ENCODE measurements at places on chromosomes 6 and 20.

GRCh38 chr6:107443608-107444267, 15.6 kb downstream of the PDSS2 start:
- no peak for DNase-seq

- no peak for DNase-seq
Observed at GRCh38 chr20:63518946-63519667, 1.5 kb upstream of the PPDPF start.

DNA sequence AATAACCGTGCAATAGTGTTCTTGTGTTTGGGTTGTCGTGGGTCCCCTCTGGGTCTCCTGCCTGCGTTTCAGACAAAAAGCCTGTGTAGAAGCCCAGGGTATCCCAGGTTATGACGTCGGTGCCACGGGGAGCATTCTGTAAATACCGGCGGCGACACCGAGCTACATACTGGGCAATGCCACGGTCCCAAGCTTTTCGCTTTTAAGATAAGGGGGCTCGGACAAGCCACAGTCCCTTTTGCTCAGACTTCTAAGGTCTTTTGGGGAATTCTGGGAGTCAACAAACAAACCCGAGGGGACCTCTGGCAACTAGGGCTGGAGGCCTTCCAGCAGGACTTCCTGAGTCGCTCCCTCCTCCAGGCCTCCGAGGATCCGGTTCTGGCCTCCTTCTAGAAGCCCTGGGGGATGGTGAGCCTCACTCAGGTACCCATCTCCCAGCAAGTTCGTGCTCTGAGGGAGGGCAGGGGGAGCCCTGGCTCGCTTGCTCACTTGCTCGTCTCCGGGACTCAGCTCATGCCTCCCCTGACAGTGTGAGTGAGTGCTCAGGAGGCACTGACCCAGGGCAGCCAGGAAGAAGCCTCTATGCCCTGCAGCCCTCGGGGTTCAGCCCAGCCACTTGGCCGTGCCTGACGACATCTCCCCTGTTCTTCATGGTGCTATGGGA, 62.4 kb upstream of the MRPS10 start:
- no peak for DNase-seq

- no peak for DNase-seq
Observed at GRCh38 chr20:3071610-3072529, at the start of gene OXT. TSS of gene OXT (plus strand) at chr20:3071620. CDS start at chr20:3071656, 36 bp downstream.

DNA sequence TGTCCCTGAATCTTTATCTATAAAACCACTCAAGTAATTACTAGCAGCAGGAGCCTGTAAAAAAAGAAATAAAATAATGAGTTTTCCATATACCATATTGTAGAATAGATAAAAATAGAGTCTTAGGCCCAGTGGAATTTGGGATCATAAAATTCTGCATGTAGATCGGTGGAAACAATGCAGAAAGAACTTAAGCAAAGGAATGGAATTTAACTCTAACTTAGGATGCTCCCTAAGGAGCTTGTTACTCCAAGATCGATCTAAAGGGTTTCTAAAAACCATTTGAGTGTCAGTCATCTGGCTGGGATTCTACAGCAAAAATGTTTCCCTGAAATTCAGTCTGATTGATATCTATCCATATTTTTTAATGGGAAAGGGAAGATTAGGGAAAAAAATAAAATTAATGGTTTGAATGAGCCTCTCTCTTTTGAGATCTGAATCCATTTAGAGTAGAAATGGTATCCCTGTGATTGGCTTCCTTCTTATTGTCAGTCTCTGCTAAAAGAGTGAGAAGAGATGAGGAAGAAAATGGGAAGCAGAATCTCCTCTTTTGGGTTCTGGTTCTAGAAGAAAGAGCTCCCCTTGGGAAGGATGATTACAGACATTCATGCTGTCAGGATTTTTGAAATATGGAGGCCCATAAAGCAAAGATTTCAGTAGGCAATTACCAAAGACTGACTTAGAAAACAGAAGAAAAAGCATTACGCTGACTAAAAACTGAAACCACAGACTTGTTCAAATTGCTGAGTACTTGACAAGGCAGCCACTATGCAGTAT, 564.3 kb upstream of the MARCKS start:
- DNase-seq, result no peak

GRCh38 chr6:162512744-162513143, 214.8 kb downstream of the PRKN start:
- DNase-seq, result no peak

DNA sequence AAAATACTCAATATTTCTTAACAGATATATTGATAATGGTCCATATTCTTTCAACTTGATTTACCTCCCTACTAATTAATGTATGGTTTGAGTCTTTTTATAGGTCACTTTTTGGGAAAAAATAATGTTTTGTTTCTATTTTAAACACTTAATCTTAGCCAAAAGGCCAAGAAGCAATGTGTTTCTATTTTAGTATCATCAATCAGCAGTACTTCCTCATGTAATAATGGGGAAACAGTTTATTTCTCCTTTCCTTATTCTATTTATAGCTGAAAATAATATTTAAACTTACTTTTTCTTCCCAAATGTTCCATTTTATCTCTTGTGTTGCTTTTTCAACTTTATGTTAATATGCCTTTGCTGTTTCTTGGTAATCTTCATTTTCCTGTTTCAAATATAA, 295.1 kb downstream of the ALDH8A1 start:
- DNase-seq, result no peak

DNA sequence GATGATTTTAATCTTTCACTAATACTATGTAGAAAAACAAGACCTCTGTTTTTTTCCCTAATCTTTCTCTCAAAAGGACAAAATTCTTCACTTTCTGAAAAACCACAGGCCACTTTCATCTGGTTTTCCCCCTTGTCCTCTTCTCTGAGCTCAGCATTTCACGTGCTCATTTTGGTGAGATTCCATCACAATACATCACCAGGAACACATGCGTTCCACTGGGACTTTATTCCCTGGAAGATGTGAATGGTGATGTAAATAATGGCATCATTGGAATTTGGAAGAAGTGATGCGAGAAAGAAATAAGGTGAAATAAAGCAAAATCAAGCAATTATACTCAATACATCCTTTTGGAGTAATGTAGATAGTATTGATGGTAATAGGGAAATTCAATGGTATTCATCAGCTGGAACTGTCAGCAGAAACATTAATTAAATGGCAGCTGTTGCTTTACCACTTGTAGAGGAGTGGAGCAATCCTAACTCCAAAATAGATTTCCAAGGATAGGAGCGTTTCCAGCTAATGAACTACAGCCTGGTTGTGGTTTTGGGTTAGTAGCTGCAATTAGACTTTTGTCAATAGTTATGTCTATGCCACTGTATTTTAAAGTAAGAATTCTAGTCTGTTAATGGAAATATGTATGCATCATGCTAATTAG, 11.5 kb downstream of the FILIP1 start:
- DNase-seq, result no peak

GRCh38 chr20:41135187-41135887, 2.0 kb upstream of the PLCG1 start:
- peak; percentile 58 for DNase-seq

GRCh38 chr6:89385156-89385667, 26.9 kb downstream of the RRAGD start:
- DNase-seq, result peak; percentile 84

DNA sequence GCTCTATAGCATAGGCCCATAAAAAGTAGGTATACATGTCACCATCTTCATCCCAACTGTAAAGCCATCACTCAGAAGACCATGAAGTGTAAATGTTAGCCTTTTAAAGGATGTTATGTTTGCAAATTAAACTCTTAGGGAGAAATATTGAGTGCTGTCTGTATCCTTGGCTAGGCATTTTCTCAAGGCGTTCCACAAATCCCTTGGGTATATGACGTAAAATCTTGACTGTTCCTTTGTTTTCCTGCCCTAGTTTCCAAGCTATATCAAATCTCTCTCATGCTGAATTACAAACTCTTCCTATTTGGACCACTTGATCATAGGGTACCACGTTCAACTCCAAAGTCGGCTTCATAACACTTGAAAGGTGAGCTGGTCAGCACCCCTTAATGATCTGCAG, 486.2 kb downstream of the HDGFL1 start:
- no peak for DNase-seq

GRCh38 chr6:118986312-118986711, 51.4 kb upstream of the MCM9 start:
- DNase-seq, result no peak

DNA sequence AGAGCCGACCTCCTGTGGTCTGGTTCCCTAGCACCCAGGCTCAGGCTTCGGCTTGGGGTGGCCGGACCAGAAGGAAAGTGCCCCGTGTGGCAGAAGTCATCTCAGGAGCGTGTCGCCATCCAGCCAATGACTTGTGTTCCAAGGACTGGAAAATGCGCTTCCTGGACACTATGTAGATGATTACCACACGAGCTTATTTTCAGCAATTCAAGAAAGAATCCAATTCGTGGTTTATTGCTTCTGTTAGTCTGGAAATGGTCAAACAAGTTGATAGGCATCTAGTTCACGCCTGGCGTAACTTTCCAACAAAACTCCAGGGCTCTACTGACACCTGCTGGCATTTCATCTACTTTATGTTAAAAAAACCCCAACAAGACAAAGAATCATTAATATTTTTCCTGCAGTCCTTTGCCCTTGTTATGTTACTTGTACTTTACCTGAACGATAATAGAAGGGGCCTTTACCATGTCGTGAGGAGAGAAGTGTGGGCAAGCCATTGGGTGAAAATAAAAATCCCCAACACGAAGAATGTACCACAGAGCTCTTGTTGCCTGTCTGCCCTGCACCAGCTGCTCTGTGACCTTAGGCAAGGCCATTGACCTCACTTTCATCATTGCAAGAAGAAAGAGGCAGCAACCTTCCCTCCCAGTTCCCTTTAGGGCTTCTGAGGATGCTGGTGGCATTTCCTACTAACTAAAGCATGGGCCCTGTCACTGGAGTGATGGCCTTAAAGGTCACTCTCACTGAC, 154.7 kb upstream of the LAMP5 start:
- DNase-seq, result peak; percentile 65

DNA sequence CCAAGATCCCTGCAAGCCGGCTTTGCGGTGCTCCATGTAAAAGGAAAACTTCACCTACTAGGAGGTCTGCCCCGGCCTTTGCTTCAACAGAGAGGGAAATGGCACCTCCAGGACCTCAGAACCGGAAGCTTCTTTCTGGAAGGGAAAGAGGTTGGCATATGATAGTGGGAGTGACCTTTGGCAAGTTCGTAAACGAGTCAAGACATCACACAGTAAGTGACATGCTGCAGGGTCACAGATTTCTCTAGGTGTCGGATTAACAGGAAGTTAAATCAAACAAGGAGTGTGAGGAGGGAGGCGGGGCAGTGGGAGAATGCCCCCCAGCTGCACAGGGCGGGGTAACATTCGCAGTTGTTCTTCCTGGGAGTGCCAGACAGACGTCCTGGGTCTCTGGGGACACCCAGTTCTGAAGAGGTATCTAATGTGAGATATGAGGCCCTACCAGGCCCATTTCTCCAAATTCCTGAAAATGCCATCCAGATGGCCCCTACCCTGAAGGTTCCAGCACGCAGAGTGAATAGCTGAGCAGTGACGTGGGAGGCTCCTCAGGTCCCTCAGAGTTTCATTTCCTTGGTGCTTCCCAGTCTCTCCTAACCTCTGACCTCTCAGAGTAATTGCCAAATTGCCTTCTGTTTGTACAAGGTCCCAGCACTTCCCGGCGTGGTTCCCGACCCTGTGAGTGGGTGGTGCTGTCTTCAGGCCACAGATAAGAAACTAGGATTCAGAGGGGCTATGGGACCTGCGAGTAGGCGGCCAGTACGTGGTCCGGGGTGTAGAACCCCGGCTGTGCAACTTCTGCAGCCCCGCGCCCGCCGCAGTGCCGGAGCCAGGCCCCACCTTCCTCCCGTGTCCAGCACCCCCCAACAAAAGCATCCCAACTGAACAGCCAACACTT, 1.9 kb downstream of the RRBP1 start:
- peak; percentile 40 for DNase-seq

- no peak for DNase-seq
Observed at GRCh38 chr6:48670546-48670945, 559.5 kb upstream of the PTCHD4 start.

DNA sequence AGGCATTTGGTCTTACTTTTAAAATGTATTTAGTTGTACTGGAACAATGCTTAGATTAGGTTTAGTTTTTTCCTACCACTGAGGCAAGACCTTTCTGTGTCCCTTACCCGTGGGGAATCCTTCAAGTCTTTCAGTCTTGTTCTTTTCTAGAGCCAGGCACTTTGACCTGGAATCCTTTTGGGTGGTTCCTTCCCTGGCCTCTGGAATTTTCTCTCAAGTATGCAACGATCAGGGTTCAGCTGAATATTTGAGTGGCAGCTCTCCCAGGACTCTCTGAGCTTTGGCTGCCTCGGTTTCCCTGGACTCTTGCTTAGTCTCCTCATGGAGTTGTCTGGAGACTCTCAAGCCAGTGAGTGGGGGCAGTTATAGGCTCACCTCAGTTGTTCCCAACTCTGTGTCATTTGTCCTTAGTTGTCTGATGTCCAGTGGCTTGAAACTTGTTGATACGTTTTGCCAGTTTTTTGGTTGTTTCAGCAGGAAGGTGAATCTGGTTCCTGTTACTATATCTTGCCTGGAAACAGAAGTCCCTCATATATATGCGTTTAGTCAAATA, 118.1 kb downstream of the QKI start:
- DNase-seq, result no peak

GRCh38 chr6:252775-253535, 39.3 kb upstream of the DUSP22 start:
- no peak for DNase-seq

DNA sequence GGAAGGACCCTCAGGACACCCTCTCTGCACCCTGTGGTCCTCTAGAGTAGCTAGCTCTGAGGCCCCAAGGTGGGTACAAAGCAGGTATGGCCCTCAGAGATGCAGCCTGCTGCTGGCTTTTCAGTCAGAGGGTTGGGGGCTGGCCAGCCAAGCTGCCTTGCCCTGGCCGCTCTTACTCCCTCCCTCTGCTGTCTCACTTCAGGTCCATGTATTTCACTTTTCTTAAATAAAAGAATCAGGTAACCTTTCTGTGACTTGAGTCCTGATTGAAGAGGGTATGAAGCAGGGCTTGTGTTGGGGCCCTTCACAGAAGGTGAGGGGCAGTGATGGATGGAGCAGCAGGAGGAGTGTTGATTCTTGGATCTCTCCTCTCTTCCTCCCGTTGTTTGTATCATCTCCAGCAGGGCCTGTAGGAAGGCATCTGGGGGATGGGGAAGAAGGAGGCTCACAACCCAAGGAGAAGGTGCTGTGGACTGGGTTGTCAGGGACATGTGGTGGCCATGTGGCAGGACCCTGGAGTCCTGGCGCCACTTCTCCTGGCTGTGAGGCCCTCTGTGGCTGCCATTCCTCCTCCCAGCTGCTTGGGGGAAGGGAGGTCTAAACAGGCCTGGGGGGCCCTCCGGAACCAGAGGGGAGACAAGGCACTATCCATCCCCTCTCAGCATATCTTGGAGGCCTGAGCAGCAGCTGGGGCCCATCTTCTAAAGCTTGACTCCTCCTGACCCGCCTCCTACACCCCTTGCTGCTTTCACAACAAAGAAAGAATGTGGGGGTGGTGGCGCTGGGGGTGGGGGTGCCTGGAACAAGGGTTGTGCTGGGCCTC, 1.1 kb upstream of the PTK7 start:
- DNase-seq, result no peak

GRCh38 chr6:13807696-13808095, 6.7 kb downstream of the MCUR1 start:
- DNase-seq, result no peak

GRCh38 chr6:161151059-161151645, 122.7 kb downstream of the AGPAT4 start:
- no peak for DNase-seq
